IMR-90 (cell line): ENCODE measurements at places on chromosomes 11 and 22. TPM values are rescaled to one million over a fixed set of nuclear protein-coding genes. Genes with fewer than 3 reads are reported as not detected.

The CABP4 gene
- total RNA-seq = not detected in 2 replicates

The OR10A2 gene
- not detected in 2 replicates for total RNA-seq

The OR5B21 gene
- total RNA-seq = not detected in 2 replicates

The LRRN4CL gene
- 0.28 and 0.36 TPM in 2 replicates for total RNA-seq

DNA sequence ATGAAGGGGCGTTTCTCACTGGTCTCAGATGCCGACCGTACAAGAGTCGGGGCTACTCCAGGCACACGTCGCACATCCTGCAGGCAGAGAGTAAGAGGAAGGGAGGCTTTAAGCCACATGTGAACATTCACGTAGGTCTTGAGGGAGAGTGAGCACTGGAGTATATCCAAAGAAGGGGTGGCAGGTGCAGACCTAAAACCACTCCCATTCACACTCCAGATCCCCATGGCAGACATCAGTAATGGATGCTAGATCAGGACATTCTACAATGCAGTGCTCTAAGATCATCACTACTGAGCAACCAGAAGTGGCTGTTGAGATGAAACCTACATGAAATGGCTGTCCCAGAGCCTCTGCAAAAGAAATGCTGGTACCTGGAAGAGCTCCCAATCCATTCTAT, 39.0 kb downstream of the WT1 start:
- DNase-seq = no peak

DNA sequence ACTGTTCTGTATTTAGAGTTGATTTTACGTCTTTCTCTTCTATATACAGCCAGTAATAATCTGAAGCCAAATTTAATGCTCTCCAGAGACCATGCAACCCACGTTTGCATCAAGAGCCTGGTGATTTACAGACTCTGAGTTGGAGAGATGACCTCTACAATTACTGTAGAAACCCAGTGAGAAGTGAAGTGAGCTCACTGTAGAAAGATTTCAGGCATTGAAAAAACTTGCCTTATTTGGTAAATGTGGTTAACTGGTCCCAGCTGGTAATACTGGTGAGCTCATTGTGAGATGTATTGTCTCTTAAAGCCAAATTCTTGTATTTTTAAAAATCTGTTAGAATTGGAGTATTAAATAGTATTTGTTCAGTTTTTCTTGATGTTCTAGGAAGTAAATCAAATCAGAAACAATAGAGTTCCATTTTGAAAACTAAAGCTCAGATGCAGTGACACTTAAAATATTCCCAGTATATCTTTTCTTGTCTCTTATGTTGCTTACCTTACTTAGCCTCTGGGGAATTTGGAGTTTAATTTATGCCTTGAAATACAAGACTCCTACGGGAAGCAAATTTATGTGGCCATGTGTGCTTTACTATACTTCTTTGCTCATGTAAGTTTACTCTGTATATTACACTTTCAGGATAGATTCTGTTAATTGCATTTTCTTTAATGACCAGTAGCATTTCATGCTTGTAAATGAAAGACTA, 189.9 kb downstream of the ARHGAP42 start:
- peak; percentile 98 for DNase-seq

DNA sequence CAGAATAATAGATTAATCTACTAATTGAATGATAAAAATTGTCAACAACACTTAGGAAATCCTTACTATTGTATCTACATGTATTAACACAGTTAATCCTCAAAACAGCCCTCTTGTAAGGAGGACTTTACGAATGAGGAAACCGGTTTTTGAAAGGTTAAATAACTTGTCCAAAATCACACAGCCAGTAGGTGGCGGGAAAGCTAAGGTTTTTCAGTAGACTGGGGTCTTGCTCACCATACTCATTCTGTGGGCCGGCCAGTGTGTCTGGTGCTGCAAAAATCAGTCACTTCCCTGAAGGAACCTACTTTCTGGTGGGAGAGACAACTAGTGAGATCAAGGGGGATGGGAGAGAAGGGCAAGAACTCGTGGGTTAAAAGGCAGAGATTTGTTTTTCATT, 3.8 kb downstream of the DCPS start:
- peak; percentile 58 for DNase-seq

DNA sequence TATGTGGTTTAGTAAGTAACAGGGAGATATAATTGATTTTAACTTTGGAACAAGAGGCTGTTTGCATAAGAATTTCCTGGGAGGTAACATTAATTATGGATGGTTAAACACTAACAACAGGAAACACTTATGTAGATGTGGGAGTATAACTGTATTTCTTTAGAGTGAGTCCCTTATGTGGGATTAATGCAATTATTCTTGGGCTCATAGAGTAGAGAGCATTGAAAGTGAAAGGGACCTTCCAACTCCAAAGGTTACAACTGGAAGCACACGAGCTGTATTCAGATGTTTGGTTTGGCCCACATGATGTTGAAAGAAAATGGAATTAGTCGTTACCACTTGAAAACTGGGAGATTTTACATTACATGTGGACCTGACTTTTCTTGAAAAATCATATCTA, 53.5 kb downstream of the BBOX1 start:
- no peak for DNase-seq

- DNase-seq = no peak
Observed at GRCh38 chr22:23751441-23751996, 607 bp upstream of the ZNF70 start.

- DNase-seq = no peak
Observed at GRCh38 chr11:72886619-72887018, 72.4 kb downstream of the ATG16L2 start.
